T follicular helper cell (primary cell): ENCODE measurements at places on chromosomes 4 and X.

- no peak for DNase-seq
These were observed 96.3 kb upstream of the MSX1 start for GRCh38 chr4:4762909-4763821.

GRCh38 chrX:1274786-1275185 lies 6.2 kb downstream of the CSF2RA start:
- no peak for DNase-seq

GRCh38 chr4:90189178-90189577 lies 62.0 kb downstream of the CCSER1 start:
- no peak for DNase-seq

GRCh38 chr4:175929441-175929840 lies 117.4 kb upstream of the GPM6A start:
- DNase-seq = no peak

DNA sequence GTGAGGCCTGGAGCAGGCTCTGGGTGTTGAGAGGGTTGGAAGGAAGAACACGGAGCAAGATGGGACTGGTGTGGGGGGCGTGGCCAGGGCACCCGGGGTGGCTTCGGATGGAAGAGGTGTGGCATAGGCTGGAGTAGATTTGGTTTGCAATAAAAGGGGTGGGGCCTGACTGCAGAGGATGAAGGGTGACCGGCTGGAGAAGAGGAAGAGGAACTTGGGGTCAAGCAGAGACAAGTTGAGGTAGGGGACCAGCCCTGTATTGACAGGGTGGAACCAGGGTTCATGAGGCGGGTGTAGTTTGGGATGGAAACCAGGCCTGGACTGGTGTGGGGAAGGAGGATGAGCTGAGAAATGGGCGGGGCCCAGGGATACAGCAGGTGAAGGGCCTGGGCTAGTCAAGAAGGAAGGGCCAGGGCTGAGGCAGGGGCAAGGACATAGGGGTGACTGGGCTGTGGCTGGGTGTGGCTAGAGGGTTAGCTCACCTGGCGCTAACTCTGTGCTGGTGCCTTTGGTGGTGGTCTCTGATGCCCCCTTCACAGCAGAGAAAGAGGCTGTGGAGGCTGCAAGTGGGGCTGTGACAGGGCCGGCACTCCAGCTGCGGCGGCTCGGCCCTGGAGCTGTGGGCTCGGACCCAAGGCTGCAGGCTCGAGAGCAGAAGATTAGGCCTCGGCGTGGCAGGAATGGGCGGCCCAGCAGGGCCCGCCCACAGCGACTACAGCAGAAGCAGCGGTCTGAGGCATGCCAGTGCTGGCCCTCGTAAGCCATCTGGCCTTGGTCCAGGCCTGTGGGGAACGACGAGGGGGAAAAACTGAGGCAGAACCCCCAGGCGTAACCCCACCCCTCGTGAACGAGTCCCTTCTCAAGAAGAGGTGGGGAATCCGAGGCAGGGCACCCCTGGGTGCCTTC lies 5.0 kb downstream of the PLP2 start:
- no peak for DNase-seq

- no peak for DNase-seq
These were observed 153.3 kb downstream of the TMEM164 start for GRCh38 chrX:110156167-110156754.

GRCh38 chr4:162403419-162403818 lies 239.6 kb upstream of the FSTL5 start:
- no peak for DNase-seq

DNA sequence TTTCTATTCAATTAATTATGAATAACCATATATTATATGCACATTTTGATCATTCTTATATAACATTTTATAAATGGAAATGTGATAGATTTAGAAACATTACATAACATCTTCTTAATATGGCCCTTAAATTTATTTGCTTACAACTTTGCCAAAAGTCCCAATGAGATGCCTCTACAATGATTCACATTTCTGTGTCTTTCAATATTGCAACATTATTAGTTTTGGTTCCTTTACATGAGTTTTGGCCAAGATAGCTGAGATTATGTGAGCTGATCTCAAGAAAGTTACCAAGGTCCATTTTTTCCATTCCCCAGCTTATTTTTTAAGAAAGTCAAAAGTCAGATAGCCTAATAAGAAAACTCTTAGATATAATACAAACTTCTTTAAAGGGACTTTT lies 361.2 kb downstream of the PCDH7 start:
- no peak for DNase-seq

- no peak for DNase-seq
These were observed 181.2 kb upstream of the ETNPPL start for GRCh38 chr4:108943976-108944591.

DNA sequence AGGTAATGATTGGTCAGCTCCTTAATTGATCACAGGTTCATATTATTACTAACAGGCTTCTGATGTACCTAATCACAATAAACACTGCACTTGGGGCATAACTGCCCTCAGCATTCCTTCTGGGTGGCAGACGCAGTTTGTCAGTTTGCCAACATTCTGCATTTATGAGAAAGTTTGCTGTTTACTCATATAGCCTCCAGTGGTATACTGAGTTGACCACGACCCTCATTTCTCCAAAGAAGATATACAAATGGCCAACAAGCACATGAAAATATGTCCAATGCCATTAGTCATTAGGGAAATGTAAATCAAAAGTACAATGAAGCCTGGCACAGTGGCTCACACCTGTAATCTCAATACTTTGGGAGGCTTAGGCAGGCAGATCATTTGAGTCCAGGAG lies 26.3 kb downstream of the EFHC2 start:
- DNase-seq = no peak

GRCh38 chr4:46385946-46386345 lies 4.0 kb downstream of the GABRA2 start:
- DNase-seq = no peak

DNA sequence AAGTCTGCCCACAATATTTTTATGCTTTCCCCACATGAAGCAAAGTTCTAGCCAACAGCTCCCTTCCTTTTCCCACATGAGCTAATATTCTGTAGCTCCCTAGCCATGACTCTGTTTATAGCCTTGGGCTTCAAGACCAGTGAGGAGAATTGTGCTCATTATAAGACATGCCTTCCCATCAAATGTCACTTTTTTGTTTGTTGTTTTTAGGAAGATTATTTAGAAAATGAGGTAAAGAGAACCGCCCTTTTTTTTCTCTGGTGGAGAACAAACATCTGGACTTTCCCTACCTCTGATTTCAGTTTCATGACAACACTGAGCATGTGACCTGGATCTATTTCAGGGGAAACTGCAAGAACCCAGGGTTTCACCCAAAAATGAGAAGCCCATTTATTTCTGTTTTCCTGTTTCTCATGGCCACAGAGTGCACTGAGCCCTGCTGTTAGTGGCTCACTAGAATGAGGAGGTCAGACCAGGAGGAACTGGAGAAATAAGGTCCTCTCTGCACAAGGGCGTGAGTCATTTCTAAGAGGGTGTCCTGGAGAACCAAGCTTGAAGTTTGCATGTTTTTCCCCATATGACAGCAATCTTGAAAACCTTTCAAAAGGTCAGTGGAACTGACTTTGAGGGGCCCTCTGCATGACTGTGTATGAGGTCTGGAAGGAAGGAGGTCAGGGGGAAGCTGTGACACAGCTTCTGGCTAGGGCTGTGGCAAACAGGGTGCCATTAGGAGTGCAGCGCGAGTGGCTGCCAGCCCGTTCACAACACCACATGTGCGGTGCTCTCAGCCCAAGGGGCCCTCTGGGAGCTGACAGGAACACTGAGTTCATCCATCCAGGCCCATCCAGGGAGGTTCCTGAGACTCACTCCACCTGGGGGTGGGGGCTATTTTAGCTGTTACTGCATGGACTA lies 55.2 kb downstream of the CHST7 start:
- DNase-seq = no peak

GRCh38 chrX:2901367-2902036 lies 27.6 kb downstream of the ARSD start:
- no peak for DNase-seq

- DNase-seq = peak; percentile 31
These were observed 58.6 kb upstream of the PAGE1 start for GRCh38 chrX:49754233-49754857.

GRCh38 chr4:137934046-137934445 lies 308.1 kb downstream of the SLC7A11 start:
- DNase-seq = no peak

GRCh38 chr4:76533314-76533713 lies 98.3 kb downstream of the SHROOM3 start:
- DNase-seq = no peak

DNA sequence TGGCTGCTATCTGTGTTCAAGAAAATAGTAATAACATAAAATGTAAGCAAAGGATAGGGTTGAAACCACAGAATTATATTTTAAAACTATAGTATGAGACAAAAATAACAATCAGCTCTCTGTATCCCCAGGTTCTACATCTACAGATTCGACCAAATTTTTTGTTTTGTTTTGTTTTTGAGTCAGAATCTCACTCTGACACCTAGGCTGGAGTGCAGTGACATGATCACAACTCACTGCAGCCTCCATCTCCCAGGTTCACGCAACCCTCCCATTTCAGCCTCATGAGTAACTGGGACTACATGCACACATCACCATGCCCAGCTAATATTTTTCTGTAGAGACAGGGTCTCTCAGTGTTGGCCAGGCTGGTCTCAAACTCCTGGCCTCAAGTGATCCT lies 113.2 kb downstream of the MAB21L2 start:
- DNase-seq = no peak

DNA sequence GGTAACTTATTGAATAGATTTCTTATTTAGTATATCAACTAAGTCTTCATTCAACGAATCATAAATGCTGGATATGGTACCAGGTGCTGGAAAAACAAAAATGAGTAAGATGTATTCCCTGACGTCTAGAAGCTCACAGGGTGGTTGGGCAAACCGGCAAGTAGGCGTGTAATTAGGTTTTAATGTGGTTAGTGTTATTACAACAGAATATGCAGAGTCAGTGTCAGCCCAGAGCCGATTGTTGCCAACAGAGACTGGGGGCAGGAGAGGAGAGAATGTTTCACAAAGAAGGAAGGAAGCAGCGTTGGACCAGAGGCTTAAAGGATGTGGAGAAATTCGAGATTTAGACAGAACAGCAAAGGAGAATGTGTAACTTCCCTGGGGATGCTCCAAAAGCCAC lies 111.7 kb downstream of the TENM3 start:
- no peak for DNase-seq

DNA sequence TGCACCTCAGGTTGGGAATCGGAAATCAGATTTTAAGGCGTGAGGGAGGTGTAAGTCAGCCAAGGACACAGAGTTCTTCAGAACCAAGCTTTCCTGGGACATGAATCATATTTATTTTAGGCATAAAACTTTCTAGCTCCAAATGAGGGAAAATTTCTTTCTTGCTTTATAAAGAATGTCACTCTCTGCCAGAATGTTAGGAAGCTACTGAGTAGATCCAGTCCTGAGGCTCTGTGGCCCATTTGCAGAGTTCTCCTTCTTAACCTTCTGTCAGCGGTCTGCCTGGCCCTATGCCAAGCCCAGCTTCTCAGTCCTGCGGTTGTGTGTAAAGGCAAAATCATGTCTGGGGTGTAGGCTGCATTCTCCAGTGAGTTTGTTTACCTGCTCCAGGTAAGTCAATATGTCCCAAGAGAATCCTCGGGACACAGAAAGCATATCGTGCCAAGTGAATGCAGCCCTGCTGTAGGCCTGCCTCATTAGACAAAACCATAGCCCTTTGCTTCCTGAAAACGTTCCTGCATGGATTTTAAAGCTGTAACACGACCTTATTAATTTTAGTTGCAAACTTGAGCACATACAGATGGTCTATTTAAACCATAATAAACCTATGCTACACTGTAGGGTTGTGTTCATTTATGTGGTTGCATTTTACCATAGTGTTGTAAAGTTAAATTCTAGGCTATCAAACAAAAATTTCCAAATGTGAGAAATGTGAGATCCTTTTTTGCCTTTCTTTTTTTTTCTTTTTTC lies 29.2 kb upstream of the CCNI start:
- DNase-seq = no peak

GRCh38 chrX:153973127-153974002 lies 811 bp downstream of the TMEM187 start:
- DNase-seq = no peak

DNA sequence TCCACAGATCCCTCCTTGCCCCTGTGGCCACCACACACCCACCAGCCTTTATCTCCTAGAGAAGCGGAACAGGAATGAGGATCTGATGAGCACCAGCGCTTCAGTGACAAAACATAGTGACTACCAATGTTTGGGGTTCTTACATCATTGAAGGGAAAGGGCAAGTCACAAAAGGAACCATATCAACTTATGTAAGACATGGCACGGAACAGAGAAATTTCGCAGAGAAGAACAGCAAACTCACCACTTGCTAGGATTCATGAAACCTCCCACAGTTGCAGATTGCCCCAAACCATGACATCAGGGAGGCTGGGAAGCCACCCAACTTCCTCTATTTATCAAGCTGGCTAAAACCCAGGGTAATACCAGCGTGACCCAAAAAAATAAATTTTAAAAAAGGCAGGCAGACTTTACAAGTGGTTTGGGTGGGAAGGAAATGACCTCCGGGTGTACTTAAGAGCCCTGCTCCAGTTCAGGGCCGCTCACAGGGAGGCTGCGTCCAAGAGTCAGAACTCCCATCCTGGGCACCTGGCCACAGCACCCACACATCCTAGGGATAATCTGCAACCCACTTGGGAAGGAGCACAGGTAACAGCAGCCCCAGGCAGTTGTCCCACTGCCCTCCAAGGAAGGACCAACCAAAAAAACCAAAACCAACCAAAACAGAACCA lies 36.0 kb downstream of the ADGRG2 start:
- DNase-seq = no peak

GRCh38 chr4:93384887-93385286 lies 443.7 kb upstream of the ATOH1 start:
- no peak for DNase-seq

DNA sequence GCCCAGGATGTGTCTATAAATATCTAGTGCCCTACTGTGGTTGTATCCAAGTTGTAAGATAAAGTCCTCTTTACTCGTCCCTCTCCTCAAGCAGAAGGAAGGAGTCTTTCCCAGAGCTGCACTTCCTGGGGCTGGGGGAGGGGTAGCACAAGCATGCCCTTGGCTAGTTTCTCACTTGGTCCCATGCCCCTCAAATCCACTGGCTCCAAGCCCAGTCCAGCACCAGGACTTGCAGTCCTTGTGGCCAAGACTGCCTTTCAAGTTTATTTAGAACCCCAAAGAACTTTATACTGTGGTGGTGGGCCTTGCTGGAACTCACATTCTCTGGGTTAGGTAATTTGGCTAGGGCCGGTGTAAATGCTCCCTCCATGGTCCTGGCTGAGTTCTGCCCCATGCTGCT lies 43.2 kb upstream of the SLC10A4 start:
- no peak for DNase-seq

DNA sequence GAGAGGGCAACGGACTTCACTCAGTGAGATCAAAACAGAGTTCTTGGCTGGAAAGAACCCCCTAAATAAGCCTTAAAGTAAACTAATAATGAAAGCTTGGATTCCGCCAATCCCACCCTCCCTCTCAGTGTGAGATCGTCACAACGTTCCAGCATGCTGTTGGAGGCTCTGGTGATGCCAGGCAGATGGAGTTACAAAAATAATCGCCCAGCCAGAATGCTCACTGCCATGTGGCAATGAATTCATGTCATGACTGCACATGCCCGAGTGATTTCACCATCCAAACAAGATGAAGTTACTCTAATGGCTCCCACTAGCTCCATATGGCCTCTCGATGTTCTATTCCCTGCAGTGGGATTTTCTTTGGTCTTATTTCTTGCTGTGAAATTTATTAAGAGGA lies 248.0 kb downstream of the SPATA18 start:
- DNase-seq = no peak
